ENCODE measurements at places on chromosomes 11 and 22.
A peak's percentile ranks its signal among the peaks of the same experiment; 100 is the strongest.

DNA sequence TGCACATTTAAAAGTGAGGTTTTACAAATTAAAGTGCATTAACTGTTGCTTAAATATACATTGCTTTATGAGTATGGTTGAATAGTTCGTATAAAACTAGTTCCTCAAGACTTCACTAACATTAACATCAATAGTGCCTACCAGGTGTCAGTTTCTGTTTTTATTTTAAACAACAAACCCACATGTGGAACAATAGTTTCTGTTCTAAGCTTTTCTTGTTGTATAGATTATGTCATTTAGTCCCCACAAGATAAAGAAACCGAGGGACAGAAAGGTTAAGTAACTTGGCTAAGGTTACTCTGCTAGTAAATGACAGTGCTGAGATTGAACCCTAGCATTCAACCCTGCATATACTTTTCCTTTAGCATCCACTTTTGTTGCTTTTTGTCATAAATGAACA lies 41.4 kb upstream of the ST14 start:
- DNase-seq = no peak

DNA sequence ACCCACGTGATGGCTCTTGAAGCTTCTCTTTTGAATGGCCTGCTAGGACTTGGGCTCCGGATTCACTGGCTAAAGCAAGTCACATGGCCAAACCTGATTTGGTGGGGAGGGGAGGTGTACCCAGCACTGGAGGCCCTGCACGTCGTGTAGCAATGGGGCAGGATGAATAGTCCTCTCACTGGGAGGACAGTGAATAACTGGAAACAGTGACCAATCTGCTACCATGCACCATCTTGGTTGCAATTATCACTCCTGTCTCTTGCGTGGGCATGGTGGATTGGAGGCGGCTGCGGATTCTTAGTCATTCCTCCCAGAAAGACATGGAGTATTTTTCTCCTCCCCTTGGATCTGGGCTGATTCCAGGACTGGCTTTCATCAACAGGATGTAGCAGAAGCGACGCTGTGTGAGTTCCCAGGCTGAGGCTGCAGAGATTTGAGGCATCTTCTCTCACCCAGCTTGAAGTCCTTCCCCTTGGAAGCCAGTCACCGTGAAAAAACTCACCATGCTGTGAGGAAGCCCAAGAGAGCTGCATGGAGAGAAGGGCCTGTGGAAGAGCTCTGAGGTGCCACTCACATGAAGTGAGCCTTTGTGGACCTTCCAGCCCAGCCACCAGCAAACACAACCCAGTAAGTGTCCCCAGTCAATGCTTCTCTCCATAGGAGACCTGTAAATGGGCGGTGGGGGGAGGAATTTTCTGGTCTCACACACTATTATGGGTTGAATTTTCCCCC lies 70.4 kb downstream of the IGLL1 start:
- no peak for DNase-seq

DNA sequence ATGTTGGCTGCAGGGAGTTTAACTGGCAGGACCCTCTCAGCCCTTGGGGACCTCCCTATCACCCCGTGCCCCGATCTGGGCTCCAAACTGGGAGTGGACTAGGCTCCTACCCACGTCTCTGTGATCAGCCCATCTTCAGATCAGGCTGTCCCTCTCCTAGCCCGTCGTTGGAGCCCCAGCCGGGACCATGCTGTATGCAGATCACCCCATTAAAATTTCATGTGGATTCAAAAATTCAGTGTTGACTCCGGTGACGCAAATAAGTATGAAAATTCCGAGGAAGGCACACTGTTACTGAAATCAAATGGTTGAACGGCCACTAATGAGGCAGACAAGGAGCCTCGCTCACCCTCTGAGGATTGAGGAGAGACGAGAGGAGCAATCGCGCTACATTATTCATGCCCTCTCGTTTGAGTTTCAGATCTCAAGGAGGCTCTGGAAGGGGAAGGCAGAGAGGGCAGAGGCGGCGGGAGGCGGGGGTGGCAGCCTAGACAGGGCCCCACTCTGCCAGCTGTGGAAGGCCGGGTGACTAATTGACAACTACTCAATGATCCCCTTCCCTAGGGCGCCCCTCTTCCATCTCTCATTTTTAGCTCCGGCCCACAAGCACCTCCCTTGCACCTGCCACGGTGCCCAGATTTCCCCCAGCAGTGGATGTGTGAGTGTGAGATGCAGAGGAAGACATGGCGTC lies 255.4 kb downstream of the MIAT start:
- DNase-seq = no peak

- DNase-seq = no peak
Observed at GRCh38 chr22:43077121-43077877, 11.9 kb downstream of the TTLL1 start.

- no peak for DNase-seq
Observed at GRCh38 chr11:1008001-1008802, 28.3 kb downstream of the MUC6 start.

GRCh38 chr11:117705866-117706265 lies 91.2 kb downstream of the DSCAML1 start:
- DNase-seq = no peak

DNA sequence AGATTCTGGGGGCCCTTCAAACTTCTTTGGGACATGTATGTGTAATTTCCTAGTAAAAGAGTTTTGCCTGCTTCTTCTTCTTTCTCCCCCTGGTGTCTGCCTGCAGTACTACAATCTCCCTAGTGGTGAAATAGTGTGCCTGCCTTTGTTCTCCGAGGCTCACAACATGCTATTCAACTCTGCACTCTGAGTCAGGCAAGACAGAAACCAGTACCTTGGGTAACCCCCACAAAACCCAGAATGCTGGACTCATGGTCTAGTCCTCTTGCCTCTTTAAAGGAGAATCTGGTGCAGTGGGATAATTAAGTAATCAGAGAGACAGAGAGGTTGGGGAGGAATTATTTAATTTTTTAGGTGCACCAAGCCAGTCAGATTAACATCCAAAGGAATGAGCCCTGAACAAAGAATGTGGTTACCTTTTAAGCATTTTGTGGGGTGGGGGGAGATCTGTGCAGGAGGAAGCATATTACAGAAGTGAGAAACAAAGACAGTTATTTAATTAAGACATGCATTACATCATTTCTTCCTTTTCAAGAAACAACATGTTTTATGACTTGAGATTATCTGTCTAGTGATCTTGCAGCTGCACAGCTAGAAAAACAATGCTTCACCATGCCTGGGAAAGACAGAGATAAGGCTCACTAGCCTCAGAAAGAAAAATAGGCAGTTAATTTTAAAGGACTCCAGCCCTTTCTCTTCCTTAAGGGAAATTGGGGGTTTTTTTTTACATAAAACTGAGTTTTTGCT lies 11.0 kb upstream of the MS4A6A start:
- peak; percentile 41 for DNase-seq

DNA sequence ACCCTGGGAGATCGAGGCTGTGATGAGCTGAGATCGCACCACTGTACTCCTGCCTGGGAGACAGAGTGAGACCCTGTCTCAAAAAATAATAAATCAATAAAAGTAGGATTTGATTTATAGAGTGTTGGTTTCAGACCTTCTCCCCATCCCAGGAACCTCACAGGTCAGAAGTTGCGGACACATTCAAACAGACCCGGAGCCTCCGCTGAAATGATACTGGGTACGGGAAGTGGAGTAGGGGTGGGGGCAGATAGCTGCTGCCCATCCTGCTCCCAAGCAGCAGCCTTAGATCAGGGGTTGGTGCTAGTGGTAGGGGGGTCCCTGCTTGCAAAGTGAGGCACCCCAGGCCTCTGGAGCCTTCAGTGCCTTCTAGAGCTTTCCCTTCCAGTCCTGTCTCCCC lies 7.8 kb downstream of the PRDM11 start:
- DNase-seq = no peak

DNA sequence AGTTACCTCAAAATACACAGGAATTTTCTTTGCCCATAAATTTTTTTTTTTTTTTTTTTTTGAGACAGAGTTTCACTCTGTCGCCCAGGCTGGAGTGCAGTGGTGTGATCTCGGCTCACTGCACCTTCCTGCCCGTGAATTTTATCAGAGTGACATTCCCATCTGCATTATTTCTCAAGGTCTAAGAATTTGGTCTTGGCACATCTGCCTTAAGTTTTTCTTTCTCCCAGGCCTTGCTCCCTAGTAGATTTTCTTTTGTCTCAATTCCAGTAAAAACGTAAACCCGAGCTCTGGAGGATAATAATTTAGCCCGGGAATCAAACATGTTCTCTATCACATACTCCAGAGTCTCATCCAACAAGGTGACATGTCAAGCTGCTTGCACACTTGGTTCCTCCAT lies 12.4 kb downstream of the TRIM6 start:
- no peak for DNase-seq

- no peak for DNase-seq
Observed at GRCh38 chr22:23970816-23971486, 3.3 kb downstream of the DDT start.

DNA sequence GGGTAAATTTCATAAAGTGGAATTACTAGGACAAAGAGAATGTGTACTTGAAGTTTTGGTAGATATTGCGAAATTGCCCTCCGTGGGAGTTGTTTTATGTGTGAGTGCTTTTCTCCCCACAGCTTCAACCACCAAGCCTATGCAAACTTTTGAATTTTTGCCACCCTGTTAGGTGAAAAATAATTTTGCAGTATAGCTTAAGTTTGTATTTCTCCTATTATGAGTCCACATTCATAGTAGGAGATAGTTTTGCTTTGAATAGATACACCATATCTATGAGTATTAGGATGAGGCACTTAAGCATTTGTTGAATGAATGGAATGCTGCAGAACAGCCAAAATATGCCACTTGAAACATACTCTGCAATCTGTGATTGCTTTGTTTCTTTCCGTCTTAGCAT lies 43.6 kb downstream of the UVRAG start:
- no peak for DNase-seq

GRCh38 chr11:16962146-16962545 lies 52.1 kb downstream of the PLEKHA7 start:
- DNase-seq = no peak

DNA sequence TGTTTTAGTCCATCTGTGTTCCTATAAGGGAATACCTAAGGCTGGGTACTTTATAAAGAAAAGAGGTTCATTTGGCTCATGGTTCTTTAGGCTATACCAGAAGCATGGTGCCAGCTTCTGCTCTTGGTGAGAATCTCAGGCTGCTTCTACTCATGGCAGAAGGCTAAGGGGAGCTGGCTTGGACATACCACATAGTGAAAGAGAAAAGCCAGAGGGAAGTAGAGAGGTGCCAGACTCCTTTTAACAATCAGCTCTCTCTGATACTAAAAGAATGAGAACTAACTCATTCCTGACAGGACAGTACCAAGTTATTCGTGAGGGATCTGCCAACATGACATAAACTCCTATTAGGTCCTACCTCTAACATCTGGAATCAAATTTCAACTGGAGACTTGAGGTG lies 1250.2 kb upstream of the CNTN5 start:
- no peak for DNase-seq

GRCh38 chr22:22397292-22397870 lies 111.2 kb downstream of the ZNF280B start:
- DNase-seq = no peak

All from stimulated activated CD8-positive, alpha-beta memory T cell treated with anti-CD3 and anti-CD28 coated beads, Interleukin-7, amount 100 ng/mL, for 24 hours (primary cell).